AG09319 (cell line): ENCODE measurements at places on chromosomes 4 and X.

- DNase-seq: no peak
Measured at GRCh38 chrX:25389266-25389665, 373.5 kb upstream of the ARX start.

- no peak for DNase-seq
Measured at GRCh38 chrX:129934952-129935351, 29.0 kb downstream of the UTP14A start.

DNA sequence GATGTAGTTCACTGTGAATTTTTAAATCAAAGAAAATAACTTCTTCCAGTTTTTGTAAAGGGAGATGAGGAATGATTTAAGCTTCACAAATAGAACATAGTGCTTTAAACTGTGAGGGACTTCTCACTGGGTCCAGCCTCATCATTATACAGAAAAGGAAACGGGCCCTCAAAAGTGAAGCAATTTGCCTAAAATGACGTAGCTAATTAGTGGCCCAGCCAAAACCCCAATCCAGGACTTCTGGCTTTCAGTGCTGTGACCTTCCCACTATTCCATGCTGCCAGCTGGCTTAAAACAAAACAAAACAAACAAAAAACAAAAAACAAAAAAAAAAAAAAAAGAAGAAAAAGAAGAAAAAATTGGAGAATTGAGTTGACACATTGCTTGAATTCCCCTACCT is 45.0 kb upstream of the STOX2 start:
- no peak for DNase-seq

GRCh38 chr4:113945906-113946305 is 33.5 kb downstream of the ARSJ start:
- DNase-seq: no peak

DNA sequence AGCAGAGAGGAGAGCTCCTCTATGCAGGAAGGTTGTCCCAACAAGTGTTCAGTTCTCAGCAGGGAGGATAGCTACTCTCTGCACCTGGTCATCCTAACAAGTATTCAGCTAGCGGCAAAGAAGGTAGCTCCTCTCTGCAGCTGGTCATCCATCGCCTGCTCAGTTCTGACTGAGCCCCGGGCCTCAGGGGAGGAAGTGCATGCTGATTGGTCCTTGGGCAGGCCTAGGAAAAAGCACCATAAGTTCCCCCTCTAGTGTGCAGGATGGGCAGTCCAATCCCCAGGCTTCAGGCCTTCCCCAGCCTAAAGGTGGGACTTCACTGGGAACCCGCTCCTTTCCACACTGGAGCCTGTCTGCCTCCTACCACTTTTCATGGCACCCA is 4.4 kb upstream of the FBXW7 start:
- no peak for DNase-seq

GRCh38 chrX:72125331-72126047 is 6.2 kb downstream of the RTL5 start:
- DNase-seq: no peak

- no peak for DNase-seq
Measured at GRCh38 chr4:1154523-1155182, 17.7 kb downstream of the SPON2 start.
